Ecto neural progenitor cell (in vitro differentiated cells): ENCODE measurements at places on chromosomes 4 and X.

- DNase-seq = no peak
These were observed 26.4 kb downstream of the NIPAL1 start for GRCh38 chr4:48042979-48043461.

GRCh38 chr4:146330392-146330791 lies 116.1 kb downstream of the REELD1 start:
- no peak for DNase-seq

DNA sequence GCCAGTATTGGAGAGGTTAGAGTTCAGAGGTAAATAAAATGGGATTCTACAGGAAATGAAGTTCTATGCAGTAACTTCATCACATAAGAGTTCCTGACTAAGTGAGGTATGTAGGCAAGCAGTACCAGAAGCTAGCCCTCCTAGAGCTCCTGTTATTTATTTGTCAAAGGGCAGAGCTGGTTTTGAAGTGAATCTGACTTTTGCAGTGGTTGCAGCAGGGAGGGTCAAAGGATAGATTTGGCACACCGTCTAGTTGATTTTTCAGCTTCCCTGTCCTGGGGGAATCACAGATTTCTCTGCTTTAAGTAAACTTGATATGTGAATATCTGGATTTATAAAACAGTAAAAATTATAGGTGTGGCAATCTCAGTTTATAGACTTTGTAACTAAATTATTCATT lies 130.7 kb downstream of the IL1RAPL2 start:
- DNase-seq = no peak

DNA sequence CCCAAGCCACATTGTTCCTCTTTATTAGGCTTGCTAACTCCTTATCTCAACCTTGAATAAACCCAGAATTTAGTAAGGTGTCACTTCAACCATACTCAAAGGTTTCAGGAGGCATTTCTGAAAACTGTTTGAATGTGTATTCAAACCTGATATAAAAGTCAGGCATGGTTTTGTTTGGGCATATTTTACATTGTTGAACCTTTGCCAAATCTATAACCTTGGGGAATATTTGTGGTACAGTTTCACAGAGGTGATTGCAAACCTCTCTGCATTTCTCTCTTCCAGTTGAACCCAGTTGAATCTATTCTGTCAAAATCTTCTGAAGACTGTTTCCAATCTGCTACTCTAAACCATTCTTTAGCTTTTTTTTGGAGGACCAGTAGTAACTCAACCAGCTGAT lies 409.0 kb downstream of the TECRL start:
- DNase-seq = no peak

- DNase-seq = no peak
These were observed 163.2 kb downstream of the ANK2 start for GRCh38 chr4:113212613-113213012.

- DNase-seq = no peak
These were observed 73.8 kb downstream of the POLA1 start for GRCh38 chrX:24767557-24767956.

DNA sequence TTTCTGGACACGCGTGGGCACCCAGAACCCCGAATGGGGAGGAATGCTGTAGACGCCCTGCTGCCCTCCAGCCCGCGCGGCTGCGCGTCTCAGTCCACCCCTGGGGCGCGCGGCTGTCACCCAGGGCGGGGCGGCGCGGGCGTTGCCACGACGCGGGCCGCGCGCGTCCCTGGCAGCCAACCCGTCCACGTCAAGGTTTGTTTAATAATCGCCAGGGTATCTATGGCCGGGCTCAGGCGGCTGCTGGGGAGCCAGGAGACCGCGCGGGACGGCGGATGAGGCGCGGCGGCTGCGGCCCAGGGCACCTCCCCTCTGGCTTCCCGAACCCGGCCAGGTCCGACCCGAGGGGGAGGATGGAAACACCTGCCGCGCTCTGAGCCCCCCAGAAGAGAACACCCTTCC lies at the start of gene SPATA18:
SPATA18 (plus strand) TSS at position 92 of the 402 bp plus-strand sequence. CDS start 401 bp downstream, outside the sequence.
- peak; percentile 63 for DNase-seq

- DNase-seq = no peak
These were observed 228.8 kb downstream of the ADGRL3 start for GRCh38 chr4:61428950-61429349.

GRCh38 chr4:179465131-179465797 lies 2023.0 kb upstream of the AGA start:
- DNase-seq = no peak
